ENCODE measurements at places on chromosomes 1 and 21.
A peak's percentile ranks its signal among the peaks of the same experiment; 100 is the strongest.

- DNase-seq = no peak
Observed at GRCh38 chr1:3013371-3014049, 7.8 kb upstream of the ACTRT2 start.

DNA sequence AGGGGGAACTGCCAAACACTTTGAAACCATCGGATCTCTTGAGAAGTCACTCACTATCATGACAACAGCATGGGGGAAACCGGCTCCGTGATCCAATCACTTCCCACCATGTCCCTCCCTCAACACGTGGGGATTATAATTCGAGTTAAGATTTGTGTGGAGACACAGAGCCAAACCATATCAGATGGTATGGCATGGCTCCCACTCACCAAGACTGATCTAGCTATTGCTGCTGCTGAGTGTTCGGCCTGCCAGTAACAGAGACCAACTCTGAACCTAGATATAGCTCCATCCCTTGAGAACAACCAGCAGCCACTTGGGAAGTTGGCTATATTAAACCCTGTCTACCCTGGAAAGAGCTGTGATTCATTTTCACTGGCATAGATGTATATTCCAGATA, 49.4 kb downstream of the CDCP2 start:
- no peak for DNase-seq

DNA sequence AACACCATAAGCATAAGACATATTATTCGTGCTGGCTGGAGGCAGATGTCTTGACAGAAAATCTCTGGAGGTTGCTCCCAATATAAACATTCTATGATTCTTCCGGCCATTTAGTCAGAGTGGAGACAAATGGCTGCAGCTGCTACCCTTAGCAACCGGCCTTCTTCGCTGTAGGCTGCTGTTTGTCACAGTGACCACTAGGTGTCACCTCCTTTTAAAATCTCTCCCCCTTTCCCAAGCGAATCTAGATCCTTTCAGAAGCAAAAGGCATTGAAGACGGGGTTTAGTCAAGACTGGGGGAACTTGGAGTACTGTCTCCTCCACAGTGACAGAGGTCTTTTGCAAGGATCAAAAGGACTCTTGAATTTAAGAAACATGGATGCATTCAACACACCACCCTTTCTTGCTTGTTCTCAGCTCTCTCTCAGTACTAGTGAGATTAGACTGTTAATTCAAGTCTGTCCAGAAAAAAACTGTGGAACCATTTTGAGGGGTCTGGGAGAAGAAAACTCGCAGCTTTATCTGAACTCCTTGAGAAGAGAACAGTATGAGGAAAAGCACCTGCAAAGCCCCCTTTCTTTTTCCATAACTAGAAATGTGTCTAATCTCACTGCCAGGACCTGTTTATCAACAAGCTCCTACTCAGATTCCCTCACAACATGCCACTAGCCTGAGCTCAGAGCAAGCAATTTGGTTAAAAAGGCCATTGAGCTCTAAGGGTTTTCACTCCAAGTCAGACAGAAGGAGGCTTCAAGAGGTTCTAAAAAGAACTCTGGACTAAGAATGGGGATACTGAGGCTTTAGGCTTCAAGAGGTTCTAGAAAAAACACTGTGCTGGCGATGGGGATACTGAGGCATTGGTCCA, 408.3 kb upstream of the PLXNA2 start:
- DNase-seq = peak; percentile 55

- DNase-seq = no peak
Observed at GRCh38 chr1:6762060-6762459, 23.2 kb upstream of the CAMTA1 start.

- no peak for DNase-seq
Observed at GRCh38 chr1:119554183-119554582, 47.2 kb downstream of the HSD3B1 start.

- DNase-seq = no peak
Observed at GRCh38 chr1:40451238-40451585, 936 bp downstream of the ZFP69B start.

DNA sequence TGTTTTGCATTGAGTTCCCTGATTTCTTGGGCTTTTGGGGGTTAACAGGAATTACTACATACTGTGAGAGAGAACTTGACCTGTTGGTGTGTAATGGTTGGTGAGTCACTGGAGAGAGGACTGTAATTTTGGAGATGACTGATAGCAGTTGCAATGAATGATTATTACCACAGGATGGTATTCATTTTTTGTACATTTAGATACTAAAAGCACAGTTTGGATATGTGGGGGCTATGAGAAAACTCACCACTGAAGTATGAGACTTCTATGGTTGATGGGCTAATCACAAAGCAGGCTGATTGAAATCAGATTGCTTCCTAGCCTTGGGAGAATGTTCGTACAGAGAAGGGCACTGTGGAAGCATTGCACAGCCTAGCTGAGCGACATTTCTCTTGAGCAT, 1571.3 kb upstream of the PRMT6 start:
- no peak for DNase-seq

DNA sequence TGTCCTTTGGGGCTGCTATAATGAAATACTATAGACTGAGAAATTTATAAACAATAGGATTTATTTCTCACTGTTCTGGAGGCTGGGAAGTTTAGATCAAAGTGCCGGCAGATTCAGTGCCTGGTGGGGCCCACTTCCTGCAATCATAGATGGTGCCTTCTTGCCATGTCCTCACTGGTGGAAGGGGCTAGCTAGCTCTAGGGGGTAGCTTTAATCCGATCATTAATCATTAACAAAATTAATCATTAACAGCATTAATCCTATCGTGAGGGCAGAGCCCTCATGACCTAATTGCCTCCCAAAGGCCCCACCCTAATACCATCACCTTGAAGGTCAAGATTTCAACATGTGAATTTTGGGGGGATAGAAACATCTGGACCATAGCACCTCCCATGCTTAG, 124.3 kb downstream of the TRABD2B start:
- DNase-seq = no peak

GRCh38 chr1:80987106-80987505, 813.6 kb upstream of the ADGRL2 start:
- DNase-seq = no peak

- no peak for DNase-seq
Observed at GRCh38 chr1:166258017-166258416, 91.2 kb upstream of the FAM78B start.

DNA sequence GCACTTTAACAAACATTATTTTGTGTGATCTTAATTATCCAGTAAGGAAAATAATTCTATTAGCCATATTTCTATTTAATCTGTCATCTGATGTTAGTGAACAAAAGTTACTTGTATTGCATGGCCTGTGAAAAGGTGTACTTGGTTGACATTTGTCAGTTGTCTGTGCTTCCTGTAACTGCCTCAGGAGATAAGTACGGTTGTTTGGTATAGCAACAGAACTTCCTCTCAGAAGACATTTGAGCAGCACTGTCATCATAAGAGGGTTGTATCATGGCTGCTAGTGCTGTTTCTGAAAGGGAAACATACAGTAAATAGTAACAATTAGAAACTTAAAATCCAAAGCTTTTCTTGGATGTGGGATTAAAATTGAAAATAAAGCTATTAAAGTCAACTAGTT, 3.4 kb downstream of the BLZF1 start:
- DNase-seq = peak; percentile 31

- DNase-seq = peak; percentile 66
Observed at GRCh38 chr1:109887884-109888283, 22.8 kb upstream of the CSF1 start.

- DNase-seq = peak; percentile 38
Observed at GRCh38 chr1:21052034-21052433, 124.7 kb downstream of the EIF4G3 start.

- peak; percentile 71 for DNase-seq
Observed at GRCh38 chr1:225250432-225250831, 177.4 kb downstream of the LBR start.

- no peak for DNase-seq
Observed at GRCh38 chr1:54011316-54012007, 6.5 kb downstream of the LDLRAD1 start.

- no peak for DNase-seq
Observed at GRCh38 chr1:182662956-182663355, 21.4 kb downstream of the RGS8 start.

GRCh38 chr1:115687744-115688143, 46.0 kb downstream of the VANGL1 start:
- no peak for DNase-seq

DNA sequence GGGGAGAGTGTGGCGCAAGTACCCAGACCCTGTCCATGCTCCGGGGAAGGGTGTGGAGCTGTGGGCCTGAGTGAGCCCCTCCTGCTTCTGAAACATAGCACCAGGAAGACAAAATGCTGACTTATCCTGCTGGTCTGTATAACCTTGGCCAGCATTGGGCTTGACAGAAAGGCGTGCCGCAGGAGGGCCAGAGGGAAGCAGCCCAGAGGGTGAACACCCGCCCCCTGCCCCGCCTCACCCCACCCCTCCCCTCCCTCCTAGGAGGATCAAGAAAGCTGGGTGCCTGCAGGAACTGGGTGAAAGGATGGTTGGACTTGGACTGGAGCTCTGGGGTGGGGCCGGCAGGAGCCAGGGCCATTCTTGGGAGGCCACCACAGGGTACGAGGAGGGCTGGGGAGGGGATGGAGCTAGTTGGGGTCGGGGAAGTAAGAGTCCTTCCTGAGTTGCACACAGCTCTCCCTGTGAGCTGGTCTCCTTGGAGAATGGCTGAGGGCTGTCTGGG, 27.1 kb downstream of the PTPRF start:
- no peak for DNase-seq

- DNase-seq = no peak
Observed at GRCh38 chr1:93483606-93484005, 35.7 kb downstream of the FNBP1L start.

DNA sequence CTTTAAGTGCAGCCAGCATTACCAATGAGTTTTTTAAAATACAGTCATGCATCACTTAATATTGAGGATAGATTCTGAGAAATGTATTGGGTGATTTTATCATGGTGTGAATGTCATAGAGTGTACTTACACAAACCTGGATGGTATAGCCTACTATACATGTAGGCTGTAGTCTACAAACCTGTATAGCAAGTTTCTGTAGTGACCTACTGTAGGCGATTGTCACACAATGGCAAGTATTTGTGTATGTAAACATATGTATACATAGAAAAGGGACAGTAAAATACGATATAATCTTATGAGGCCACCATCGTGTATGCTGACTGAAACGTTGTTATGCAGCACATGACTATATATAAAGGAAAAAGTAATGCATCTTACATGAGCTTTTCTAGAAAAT, 48.2 kb downstream of the RPE65 start:
- DNase-seq = no peak

- no peak for DNase-seq
Observed at GRCh38 chr1:51663105-51663504, 46.2 kb downstream of the OSBPL9 start.

DNA sequence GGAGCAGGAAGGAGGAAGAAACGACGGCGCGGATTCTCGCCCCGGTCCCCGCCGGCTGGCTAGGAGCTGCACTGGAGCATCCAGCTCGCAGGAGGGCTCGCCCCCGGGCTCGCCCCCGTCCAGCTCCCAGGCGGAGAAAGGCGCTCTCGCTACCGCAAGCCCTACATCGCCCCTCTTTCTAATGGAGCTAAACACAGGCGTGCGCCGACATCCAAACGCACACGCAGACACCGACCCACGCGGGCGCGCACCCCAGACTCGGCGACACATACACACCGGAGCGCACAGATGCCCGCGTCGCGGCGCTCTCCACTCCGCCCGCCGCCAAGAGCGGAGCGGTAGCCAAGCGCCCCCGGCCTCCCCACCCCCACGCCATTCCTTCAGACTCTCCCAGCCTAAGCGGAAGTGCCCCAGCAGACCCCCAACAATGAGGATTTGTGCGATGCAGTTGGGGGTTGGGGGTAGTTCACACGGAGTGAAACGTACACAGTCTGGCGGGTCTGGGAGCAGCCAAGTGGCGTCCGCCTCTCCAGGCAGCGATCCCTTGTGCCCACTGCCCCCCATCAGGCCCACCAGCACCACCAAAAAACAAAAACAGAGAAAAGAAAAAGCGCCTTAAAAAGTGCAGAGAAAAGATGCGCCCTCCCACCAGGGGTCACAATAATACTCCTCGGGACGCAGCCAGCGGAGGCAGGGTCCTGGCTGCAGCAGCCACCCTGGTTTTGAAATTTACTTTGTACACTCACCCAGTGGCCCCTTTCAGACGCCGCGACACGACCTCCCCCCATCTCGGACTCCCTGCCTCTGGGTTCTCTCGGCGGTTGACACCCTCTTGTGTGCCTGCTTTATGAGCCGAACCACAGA, 1.4 kb downstream of the DAB1 start:
- DNase-seq = no peak
